Hematopoietic multipotent progenitor cell (in vitro differentiated cells): ENCODE measurements at places on chromosomes 2 and 18.

DNA sequence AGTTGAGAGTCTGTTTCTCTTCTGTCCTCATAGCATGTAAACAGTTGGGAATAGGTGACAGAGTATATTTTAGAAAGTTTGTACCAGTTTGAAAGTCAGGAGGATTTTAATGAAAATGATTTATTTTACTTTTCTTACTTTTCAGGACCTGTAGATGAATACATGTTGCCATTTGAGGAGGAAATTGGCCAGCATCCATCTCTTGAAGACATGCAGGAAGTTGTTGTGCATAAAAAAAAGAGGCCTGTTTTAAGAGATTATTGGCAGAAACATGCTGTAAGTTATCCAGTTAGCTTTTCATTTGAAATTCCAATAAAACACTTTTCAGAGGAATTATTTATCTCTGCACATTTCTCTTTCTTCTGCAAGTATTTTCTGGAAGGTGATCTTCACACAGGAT lies 81.1 kb downstream of the ACVR2A start:
- DNase-seq = no peak

- DNase-seq = no peak
Measured at GRCh38 chr18:78713726-78714125, 265.9 kb upstream of the SALL3 start.

GRCh38 chr2:197954328-197954727 lies 149.9 kb downstream of the PLCL1 start:
- no peak for DNase-seq

DNA sequence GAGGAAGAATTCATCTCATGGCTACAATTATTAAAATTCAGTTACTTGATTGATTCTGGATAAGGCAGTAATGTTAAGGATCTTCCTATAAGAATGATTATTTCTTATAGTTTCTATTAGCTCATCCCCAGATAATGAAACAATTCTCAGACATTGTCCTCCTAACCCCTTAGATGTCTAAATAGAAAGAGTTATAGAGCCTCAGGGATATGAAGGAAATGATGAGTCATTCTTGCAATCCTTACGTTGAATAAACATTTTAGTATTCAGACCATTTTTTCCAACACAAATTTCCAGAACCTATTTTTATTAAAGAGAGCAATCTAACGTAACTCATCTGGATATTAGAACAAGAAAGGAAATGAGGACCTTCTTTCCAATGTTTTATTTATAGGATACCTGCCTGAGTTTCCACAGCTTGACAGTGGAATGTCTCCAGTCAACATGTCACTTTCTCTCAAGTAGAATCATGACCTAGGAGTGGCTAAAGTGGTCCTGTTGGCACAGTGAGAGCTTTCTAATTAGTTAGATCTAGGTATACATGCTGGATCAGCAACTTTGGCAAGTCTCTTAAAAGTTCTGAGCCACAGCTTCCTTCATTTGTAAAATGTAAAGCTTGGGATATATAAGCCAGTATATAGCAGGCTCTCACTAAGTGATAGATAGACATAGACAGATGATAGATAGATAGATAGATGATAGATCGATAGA lies 88.0 kb upstream of the RAB27B start:
- DNase-seq = no peak

DNA sequence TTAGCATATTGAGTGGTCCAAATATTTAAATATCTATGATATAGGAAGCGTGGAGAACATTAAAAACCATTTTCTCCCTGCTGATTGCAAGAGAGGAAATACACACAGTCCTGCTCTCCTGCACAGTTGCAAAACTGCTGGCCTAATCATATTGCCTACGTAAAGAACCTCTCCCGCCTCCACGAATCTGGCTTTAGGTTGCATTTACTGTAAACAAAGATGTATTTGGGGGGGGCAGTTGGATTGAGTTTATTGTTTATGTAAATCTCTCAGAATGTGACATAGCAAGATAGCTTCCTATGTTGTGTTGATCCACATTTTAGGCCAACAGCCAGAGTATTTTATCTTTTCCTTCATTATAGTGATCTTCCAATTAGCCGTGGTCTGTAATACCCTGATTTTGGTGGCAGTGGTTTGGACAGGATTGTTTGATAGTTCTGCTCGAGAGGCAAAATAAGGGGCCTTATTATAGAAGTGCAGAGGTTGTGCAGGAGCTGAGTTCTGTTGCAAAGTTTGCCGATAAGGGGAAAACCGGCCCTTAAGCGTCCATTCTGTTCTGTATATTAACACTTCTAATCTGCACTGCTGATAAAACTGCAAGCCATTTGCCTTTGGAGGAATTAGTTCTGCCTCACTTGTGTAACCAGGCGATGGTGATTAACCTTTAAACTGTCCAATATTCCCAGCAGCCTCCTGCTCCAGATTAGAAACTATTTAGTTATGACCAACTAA lies 101.6 kb upstream of the SIX3 start:
- no peak for DNase-seq

- no peak for DNase-seq
Measured at GRCh38 chr18:40708726-40709125, 1246.3 kb upstream of the PIK3C3 start.

DNA sequence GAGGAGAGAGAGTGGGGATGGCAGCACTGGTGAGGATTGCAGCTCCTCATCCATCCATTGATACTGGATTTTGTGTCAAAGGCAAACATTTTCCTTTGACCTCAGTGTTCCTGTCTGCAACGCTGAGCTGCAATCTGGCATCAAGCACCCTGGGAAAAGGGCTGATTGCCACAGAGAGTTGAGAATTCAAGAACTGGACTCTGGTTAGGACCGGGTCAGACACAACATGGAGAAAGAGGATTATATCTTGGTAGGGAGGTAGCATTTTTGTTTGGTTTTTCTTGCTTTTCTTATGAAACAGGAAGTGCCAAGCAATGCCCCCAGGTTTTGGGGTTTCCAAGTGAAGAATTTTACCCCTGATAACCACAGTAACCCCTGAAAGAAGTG lies 81.9 kb upstream of the PKDCC start:
- DNase-seq = no peak

- no peak for DNase-seq
Measured at GRCh38 chr2:233101141-233101540, 41.0 kb downstream of the INPP5D start.

- no peak for DNase-seq
Measured at GRCh38 chr18:44130376-44130942, 550.2 kb upstream of the SETBP1 start.

GRCh38 chr2:15839426-15840124 lies 100.8 kb upstream of the MYCN start:
- no peak for DNase-seq

DNA sequence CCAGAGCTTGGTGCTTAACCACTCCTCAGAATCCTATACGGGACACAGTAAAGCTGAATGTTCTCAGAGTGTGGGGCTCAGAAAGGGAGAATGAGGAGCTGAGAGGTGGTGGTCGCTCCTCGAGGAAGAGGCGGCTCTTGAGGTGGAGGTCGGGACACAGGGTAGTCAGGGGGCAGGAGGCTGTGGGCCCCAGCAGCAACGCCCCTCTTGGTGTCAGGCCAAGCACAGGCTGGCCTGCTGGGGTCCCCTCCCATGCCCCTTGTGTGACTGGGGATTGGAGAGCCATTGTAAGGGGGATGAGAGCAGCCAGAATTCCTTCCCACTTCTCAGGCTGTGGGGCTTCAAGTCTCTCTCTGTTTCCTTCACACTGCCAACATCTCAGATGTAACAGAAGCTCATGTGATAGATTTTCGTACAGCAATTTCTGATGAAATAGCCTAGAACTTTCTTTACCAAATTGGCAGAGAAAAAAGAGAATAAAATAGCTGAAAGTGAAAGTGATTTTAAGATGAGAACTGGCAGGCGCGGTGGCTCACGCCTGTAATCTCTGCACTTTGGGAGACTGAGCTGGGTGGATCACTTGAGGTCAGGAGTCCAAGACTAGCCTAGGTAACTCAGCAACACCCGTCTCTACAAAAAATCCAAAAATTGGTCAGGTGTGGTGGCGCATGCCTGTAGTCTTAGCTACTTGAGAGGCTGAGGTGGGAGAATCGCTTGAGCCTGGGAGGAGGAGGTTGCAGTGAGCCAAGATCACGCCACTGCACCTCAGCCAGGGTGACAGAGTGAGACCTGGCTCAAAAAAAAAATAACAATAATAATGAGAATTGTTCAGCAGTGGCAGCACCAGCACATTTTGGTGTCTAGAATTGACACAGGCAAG lies 61.1 kb upstream of the RPL31 start:
- no peak for DNase-seq

- no peak for DNase-seq
Measured at GRCh38 chr18:45317948-45318640, 297.2 kb upstream of the SLC14A2 start.

DNA sequence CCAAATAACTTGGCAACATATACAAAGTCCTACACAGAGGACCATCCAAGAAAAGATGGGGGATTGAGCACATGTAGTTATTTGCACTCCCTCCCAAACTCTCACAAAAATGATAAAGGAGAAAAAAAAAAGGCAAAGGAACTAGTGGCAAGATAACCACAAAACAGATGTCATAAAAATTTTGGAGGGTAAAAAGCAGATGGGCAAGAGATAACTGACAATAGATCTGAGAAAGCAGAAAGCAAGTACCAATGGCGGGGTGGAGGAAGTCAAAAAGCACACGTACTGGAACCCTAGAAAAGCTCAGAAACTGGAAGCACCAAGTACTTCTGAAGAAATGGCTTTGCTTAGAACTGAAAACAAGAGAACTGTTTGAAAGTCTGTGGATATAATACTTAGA lies 82.0 kb downstream of the WDPCP start:
- no peak for DNase-seq

GRCh38 chr2:60453301-60453700 lies 100.2 kb downstream of the BCL11A start:
- no peak for DNase-seq

DNA sequence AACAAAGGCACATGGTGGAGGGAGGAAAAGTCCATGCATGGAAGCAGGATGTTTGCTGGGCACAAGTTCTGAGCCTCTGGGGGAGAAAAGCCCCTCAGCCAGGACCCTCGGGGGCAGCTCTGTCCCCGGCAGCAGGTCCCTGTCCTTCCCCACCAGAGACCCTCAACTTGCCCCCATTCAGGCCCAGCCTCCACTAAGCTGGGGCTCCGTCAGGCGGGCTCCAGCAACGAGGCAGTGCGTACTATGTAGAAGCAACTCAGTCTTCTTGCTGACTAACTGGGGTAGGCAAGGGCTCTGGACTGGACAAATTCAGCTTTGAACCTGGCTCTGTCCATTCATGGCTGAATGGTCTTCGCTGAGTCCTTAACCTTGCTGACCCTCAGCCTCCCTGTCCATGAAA lies 23.0 kb downstream of the CFAP65 start:
- DNase-seq = no peak

- DNase-seq = no peak
Measured at GRCh38 chr2:150544731-150545130, 57.3 kb upstream of the RND3 start.

GRCh38 chr2:85584354-85584856 lies at the start of gene VAMP5:
Gene VAMP5, plus strand, starts transcription at chr2:85584431. Its CDS starts 60 bp downstream, at chr2:85584491.
- DNase-seq = peak; percentile 37

DNA sequence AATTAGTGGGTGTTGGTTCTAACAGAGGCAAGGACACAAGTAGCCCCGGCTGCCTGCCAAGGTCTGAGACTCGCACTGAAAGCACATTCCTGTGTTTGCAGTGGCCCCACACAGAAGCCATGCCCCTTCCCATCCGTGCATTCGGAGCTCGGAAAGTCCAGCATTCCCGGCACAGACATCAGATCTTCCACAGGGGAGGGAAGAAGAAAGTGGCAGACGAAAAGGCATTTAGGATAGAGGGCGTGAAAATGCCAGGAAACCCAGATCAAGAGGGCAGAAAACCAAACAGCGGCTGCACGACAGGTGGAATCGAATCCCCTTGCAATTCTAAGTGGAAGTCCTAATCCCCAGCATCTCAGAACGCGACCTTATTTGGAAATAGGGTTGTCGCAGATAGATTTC lies 105.5 kb upstream of the ASB18 start:
- no peak for DNase-seq

DNA sequence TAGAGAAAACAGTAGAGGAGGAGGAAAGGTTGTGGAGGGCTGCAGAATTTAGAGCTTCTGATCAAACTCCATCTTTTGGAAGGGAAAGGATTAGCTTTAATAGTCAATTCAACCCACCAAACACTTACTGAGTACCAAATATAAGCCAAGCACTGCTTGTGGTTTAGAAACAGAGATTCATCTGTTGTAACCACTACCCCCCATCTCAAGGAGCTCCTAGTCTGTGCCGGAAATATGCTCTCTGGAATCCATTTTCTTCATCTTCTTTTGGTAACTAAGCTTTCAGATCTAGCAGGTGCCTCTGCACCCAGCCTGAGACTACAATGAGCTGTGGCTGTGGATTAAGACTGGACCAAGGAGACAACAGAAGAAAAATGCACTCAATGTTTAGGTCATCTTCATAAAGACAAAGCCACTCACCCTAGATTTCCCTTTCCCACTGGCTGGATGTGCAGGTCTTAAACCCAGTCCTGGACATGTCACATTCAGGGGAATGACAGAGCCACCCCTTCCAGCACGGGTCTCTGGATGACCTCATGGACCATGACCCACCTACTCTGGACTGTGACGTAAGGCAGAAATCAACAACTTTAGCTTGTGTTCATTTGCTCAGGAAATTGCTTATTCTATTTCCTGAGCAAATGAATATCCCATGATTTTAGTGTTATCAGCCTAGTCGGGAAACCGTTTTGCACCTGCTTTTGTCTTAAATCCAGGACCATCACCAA lies 52.9 kb downstream of the EPB41L3 start:
- DNase-seq = no peak

- DNase-seq = no peak
Measured at GRCh38 chr2:17969661-17970060, 91.2 kb downstream of the KCNS3 start.

GRCh38 chr2:237483018-237483731 lies 3.9 kb upstream of the MLPH start:
- DNase-seq = no peak

- peak; percentile 37 for DNase-seq
Measured at GRCh38 chr2:38095996-38096861, 20.3 kb upstream of the CYP1B1 start.

GRCh38 chr18:44846450-44846849 lies 165.8 kb downstream of the SETBP1 start:
- DNase-seq = no peak

DNA sequence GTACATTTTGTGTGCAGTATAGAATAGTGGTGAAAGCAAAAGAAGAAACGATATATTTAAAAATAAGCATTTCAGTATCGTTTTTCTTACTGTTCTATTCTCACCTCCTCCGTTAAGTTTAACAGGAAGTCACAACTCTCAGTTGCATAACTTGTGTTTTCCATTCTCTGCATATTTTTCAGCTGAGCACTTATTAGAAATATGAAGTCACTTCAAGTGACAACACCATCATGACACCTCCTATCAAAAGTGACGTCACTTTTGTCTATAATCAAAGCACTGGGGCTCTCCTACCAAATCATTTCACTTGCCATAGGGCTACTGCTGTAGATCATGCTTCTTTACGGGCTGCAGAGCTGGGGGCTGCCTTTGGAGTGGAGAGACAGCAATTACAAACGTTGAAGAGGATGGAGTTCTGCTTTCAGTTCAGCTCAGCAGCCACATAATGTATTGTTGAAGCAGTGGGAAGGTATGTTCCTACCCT lies 36.3 kb downstream of the STAT4 start:
- no peak for DNase-seq

- no peak for DNase-seq
Measured at GRCh38 chr2:140128909-140129308, 1348.7 kb upstream of the NXPH2 start.
